ENCODE measurements at places on chromosomes 2 and 18.
A peak's percentile ranks its signal among the peaks of the same experiment; 100 is the strongest.

- DNase-seq = no peak
Observed at GRCh38 chr2:32212295-32212694, 46.6 kb downstream of the SLC30A6 start.

- no peak for DNase-seq
Observed at GRCh38 chr18:73060666-73061288, 193.0 kb upstream of the NETO1 start.

DNA sequence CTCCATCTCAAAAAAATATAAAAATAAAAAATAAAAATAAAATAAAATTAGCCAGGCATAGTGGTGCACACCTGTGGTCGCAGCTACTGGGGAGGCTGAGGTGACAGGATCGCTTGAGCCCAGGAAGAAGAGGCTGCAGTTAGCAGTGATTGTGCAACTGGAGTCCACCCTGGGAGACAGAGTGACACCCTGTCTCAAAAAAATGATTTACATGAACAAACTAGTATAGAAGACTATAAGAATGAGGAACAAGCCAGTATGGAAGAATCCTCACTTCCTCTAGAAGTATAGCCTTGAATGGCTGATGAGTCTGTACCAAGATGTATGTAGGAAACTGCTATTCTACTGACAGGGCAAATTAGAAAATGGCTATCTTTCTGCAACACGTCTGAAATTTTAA lies 10.9 kb downstream of the YES1 start:
- no peak for DNase-seq

DNA sequence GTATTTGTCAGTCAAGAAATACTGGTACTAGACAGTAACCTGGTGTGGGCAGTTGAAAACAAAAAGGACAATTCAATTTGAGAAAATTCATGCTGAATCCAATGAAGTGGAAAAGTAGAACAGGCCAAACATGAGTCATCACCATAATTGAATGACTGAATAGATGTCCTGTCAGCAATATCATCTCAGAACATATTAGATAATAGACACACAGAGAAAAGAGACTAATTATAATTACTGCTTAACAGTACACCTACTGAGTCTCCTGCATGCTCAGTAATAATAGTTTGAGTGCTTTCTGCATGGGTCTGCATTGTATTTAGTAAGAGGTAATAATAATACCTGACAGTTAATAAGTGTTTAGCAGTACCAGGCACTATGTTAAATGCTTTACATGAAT lies 138.6 kb upstream of the ZC3H15 start:
- no peak for DNase-seq

DNA sequence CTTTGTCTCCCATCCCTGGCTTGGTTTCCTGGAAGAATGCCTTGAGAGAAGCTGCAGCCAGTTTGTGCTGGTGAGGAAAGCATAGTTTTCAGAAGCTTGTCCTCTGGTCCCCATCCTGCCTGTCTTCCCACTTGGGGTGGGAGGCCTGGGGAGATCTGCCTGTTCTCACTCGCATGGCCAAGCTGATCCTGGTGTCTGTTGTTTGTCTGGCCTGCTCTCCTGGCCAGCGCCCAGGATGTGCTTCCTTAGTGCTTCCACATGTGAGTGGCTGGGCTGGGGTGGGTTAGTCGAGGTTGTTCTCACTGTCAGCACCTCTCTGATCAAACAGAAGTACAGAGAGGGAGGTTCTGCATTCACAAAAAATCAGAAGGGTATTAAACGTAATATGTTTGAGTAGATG lies 49.5 kb downstream of the PTPRM start:
- no peak for DNase-seq

DNA sequence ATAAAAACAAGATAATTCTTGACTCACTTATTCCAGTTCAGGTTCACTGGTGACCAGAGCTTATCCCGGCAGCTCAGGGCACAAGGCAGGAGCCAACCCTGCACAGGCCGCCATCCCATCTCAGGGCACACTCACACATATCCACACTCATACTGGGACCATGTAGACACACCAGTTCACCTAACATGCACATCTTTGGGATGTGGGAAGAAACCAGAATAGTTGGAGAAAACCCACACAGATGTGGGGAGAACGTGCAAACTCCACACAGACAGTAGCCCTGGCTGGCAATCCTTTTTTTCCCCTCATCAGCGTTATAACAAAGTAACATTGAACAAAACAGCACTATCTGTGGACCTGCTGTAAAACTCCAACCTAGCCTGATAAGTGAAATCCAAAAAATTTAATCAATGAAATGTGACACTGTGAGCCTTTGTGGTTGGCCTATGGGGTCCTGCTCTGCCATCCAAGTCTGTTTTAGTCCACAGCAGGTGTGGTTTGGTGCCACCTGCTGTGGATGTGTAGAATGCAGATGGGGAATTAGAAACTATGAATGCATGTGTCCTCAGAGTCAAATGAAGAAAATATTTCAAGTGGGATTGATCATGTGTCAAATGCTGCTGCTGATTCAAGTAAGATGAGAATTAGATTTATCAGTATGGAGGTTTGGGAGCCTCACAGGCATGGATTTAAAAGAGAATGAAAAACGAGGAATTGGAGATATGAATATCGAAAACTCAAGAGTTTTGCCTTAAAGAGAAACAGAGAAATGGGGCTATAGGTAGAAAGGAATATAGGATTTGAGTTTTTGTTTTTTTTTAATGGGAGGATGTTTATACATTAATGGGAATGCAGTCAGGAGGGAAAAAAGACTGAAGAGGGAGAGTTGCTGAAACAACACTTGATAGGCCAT lies 47.0 kb downstream of the UGP2 start:
- DNase-seq = peak; percentile 23

GRCh38 chr2:112056626-112056987 lies 1.5 kb downstream of the TMEM87B start:
- no peak for DNase-seq

DNA sequence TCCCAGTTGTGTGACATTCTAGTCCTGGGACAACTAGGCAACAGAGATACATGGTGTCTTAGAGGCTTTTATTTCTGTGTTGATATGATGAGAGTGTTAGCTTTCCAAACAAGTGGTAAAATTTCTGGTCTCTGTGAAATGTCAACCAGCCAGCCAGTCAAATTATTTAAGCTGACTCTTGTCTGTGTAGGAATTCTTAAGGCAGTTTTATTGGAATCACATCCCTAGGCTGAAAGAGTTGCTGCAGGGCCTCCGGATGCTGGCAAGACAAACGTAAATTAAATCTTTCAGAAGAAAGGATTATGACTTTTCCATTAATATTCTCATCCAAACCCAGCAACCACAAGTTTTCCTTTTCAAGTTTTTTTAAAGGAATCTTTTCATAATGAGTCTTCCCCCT lies 44.6 kb downstream of the SERPINB7 start:
- no peak for DNase-seq

- DNase-seq = no peak
Observed at GRCh38 chr2:163135256-163135655, 296.7 kb upstream of the KCNH7 start.

DNA sequence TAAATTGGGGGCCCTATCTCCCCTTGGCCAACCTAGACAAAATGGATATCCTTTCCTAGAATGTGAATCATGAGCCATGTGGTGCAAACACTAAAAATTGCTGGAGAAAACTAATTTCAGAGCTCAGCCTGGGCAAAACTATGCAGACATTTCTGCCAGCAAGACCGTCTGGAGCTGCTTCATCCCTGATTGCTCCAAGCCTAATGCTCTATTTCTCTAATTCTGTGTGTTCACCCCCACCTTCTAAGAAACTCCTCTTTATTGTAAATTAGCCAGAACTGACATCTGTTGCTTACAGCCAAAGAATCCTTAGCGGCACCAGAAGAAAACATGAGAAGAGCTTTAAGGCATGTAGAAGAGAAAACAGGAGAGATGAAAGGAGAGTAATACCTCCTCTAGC lies 337.7 kb upstream of the CHAC2 start:
- no peak for DNase-seq

DNA sequence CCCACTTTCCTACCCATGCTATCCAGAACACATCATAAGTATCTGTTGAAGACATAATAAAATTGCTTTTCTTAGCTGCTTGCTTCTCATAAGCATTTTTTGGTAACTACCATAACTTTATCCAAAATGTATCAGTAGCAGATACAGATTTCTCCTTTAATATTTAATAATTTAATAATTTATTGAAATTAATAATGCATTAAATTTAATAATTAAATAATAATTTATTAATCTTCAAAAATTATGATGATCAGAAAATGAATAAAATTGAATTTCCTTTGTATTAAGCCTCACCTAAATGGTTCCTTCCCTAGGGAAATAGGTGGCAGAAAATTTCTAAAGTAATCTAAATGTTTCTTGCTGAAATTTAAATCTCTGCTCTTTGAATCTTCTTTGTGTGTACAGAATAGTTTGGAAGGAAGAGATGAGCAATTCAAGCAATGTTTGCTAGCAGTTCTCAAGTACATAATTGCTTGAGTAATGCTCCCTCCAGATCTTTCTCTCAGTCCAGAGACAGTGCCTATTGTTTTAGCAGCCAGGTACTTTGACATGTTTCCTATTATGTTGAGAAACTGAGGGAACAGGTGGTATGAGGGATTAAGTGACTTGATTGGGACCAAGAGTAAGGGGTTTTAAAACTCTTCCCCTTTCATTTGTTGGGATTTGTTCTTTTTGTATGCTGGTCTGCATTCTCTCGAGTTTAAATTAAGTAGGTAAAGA lies 123.1 kb upstream of the CYP26B1 start:
- DNase-seq = no peak

DNA sequence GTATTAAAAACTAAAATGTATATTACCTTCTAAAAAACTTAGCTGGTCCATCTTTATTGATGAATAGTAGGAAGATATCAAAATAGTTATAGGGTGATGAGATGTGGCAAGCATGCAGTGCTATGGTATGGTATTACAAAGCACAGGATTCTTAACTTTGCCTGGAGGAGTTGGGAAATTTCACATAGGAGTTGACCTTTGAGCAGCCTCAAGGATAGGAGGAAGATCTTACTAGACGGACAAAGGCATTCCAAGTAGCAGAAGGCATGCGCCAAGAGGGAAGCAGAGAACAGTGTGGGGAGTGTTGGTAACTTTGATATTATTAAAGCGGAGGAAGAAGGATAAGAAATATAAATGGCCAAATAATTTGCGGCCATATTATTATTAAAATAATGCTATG lies 60.0 kb downstream of the TTC21B start:
- DNase-seq = no peak

GRCh38 chr2:104936527-104936926 lies 82.6 kb downstream of the POU3F3 start:
- no peak for DNase-seq

- no peak for DNase-seq
Observed at GRCh38 chr2:195622966-195623365, 34.1 kb upstream of the SLC39A10 start.

GRCh38 chr2:70356941-70357683 lies 55.2 kb upstream of the FAM136A start:
- DNase-seq = no peak

DNA sequence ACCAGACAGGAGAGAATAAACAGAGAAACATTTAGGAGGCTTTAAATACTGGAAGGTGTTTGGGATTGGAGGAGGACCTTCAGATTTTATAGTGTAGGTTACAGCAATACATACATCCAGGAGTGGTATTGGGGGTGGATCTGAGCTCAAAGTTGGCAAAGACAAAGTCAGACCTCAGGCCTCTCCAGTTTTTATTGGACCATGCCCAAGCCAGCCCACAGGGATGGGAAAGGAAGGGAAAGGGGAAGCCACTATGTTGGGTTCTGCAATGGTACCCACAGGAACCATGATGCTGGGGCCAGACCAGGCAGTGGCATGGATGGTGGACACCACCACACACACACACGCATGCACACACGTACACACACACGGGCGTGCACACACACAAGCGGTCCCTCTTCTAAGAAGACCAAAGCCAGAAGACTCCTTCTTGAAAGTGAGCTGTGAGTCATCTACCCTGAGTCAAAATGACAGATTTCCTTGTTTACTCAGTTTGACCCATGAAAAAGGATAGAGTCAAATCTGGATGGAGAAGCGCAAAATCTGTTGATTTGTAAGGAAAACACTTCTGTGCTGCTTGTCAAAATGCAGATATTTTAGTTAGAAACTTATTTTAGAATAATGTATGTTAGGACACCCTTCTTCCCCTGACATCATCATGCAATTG lies 87.9 kb downstream of the TRABD2A start:
- no peak for DNase-seq

GRCh38 chr2:113981404-113982134 lies 91.7 kb downstream of the ACTR3 start:
- no peak for DNase-seq

GRCh38 chr18:10035281-10035991 lies 121.6 kb downstream of the VAPA start:
- DNase-seq = no peak

GRCh38 chr2:236749346-236749745 lies 179.7 kb downstream of the ACKR3 start:
- no peak for DNase-seq

- no peak for DNase-seq
Observed at GRCh38 chr2:102486941-102487702, 14.1 kb downstream of the SLC9A4 start.

DNA sequence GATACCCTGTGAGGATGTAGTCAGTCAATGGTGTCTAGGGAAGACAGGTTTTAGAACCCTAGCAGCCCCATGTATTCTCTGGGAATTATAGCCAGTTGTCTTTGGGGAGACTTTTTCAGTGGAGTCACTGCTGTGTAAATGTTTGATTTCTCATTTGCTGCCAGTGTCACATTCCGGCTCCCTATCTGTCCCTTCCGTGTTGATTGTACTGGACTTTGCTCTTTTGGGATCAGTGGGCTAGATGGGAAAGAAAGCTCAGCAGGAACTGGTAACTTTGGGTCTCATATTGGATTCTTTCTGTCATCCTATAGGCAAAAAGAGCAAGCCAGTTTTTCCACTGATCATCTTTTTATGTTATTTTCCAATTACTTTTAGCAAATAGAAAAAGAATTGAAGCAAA lies 70.1 kb downstream of the GTF3C3 start:
- DNase-seq = no peak

GRCh38 chr2:196169516-196169915 lies 1.9 kb downstream of the STK17B start:
- no peak for DNase-seq

GRCh38 chr2:43073401-43073825 lies 153.0 kb downstream of the ZFP36L2 start:
- no peak for DNase-seq

DNA sequence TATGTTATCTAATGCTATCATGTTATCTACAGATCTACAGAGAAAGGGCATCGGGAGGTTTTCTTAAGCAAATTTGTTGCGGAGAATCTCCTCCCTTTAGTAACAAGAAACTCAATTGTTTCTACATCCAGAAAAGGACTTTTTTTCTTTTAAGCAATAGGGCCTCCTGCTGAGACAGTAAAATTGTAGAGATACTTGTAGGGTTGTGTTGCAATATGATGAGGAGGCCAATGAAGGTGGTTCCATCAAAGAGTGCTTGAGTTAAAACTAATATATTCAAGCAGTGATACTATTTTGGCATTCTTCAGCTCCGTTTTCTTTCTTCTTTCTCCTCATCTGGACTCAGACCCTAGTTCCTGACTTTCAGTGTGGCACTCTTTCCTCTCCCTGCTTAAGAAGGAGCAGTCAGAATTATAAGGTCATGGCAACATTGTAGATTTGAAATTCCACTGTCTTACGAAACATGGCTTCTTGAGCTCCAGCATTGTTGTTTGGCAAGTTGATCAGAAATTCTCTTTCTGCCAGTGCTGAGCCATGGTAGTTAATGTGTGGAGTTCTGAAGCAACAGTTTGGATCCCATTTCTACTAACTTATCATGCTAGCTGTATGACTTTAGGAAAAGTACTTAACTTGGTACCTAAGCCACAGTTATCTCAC lies 202.0 kb upstream of the SLC14A2 start:
- no peak for DNase-seq
